ENCODE measurements at places on chromosomes 4 and X.

DNA sequence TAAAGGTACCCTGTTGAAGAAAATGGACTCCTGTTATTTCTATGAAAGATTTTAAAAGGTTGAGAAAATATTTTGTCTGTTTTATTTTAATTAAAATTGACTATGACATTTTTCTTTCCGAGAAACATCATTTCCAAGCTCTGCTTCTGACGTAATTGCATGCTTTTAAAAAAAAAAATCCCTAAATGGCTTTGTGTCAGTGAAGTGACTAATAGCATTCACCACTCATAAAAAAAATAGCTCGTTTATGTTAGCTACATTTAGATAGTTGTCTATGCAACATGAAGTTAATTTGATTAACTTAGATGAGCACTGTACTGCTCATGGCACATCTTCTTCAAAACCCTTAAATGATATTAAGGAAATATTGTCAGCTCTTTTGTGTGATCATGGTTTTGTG lies 105.1 kb upstream of the KLHL13 start:
- no peak for DNase-seq

GRCh38 chrX:137034508-137034872 lies 695 bp upstream of the GPR101 start:
- no peak for DNase-seq

- DNase-seq, result no peak
Measured at GRCh38 chr4:121977251-121978171, 25.7 kb upstream of the TRPC3 start.

DNA sequence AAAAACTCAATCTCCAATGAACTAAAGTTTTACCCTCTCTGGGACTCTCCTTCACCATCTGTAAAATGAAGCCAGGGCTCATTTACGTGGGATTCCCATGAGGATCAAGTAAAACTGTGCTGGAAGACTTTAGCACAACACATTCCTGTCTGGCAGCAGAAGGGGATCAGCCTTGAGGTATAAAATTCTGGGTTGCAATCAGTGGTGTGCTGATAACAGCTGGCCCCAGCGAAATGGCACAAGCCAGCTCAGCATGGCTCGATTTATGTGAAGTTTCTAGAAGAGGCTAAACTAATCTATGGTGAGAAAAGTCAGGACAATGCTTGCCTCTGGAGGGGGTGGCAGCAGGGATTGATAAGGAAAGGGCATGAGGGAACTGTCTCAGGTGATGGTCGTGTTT lies 28.4 kb downstream of the ZNF630 start:
- no peak for DNase-seq

- DNase-seq, result no peak
Measured at GRCh38 chrX:122703762-122704161, 480.3 kb upstream of the GRIA3 start.

DNA sequence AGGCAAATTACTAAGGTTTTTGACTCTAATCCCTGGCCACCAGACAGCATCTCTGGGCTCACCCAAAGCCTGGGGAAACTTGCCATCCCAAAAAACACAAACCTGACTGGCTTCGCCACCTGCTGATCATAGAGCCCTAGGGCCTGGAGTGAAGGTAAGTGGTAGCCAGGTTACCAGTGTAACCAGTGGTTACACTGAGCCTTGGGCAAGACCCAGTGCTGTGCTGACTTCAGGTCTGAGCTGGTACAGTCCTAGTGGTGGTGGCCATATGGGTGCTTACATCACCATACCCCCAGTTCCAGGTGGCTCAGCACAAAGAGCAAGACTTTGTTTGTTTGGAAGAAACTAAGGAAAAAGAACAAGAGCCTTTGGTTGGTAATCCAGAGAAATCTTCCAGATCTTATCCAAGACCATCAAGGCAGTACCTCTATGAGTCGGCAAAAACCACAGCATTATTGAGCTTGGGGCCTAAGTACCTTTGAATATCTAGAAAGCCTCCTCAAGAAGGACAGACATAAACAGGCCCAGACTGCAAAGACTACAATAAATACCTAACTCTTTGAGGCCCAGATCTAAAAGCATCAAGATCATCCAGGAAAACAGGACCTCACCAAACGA lies 13.7 kb downstream of the MED14 start:
- DNase-seq, result no peak

- no peak for DNase-seq
Measured at GRCh38 chr4:150082241-150082640, 4.0 kb downstream of the DCLK2 start.

DNA sequence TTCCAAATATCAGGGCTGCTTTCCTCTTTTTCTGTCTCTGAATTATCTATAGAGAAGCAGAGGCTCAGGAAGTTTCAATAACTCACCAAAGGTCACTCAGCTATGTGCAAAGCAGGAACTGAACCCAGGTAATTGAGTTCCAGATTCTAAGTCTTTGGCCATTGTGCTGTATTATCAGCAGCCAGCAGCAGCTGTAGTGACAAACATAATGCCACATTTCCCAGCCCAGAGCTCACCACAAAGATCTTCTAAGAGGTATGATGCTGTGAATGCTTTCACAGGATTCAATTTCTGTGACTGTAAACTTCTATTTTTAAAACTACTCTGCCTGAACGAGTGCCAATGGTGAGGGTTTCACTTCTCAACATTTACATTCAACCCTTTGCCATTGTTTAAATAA lies 56.4 kb downstream of the SPOCK3 start:
- no peak for DNase-seq

DNA sequence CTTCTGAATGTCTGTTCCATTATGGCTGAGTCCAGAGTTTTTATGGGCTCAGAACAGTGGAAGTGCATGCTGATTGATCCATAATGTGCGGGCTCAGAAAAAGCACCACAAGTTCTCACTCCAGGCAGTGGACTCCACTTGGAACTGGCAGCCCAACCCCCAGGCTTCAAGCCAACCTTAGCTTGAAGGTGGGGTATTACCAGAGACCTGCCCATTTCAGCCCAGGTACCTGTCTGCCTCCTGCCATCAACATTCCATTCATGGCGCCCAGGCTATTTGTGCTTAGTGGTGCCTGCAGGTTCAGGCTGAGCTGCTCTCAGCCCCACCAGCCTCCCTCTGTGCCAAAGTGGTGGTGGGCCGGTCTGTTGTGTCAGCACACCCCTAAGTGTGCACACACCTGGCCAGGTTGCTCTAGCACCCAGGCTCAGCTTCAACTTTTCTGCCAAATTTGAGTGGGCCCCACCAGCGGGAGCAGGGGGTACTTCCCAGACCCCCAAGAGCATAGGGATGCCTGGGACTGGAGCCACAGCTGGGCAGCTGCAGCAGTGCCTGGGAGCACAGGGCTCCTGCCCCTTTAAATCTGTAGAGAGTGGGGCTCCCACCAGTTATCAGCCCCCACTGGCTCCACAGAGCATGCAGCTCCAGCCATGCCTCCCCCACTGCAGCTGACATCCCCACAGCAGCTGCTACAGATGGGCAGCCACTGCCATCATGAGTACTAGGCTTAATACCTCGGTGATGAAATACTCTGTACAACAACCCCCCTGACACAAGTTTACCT lies 1025.3 kb downstream of the PCDH19 start:
- DNase-seq, result no peak

GRCh38 chr4:98515470-98515809 lies 143.0 kb downstream of the TSPAN5 start:
- DNase-seq, result no peak

DNA sequence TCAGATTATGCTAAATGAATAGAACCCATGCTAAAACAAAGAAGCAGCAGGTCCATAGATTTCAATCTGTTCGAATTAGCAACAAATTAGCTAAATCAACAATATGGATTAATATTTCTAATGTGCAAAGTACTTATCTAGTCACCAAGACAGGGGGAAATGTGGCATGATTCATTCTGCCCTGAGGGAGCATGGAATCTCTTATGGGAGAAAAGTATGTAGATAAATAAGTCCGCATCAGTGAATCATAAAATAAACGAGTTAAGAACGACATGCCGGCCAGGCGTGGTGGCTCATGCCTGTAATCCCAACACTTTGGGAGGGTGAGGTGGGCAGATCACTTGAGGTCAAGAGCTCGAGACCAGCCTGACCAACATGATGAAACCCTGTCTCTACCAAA lies 102.1 kb downstream of the ANOS1 start:
- no peak for DNase-seq

DNA sequence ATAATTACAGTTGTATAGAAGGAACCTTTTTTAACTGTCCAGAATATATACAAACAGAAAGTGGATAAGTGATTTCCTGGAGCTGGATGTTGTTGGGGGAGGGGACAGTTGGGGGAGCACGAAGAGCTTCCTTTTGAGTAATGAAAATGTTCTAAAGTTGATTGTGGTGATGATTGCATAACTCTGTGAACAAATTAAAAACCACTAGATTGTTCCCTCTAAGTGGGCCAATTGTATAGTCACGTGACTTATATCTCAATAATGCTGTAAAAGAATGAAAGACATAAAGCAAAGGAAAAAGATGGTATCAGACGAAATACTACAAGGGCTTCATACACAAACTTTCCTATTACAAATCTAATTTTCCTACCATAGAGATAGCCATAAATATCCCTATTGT lies 2.7 kb downstream of the CT55 start:
- DNase-seq, result no peak

- DNase-seq, result no peak
Measured at GRCh38 chr4:88166608-88167007, 8.2 kb upstream of the ABCG2 start.

- no peak for DNase-seq
Measured at GRCh38 chr4:47567511-47567910, 82.4 kb downstream of the ATP10D start.

- DNase-seq, result no peak
Measured at GRCh38 chrX:53438174-53438831, 4.1 kb upstream of the HSD17B10 start.

DNA sequence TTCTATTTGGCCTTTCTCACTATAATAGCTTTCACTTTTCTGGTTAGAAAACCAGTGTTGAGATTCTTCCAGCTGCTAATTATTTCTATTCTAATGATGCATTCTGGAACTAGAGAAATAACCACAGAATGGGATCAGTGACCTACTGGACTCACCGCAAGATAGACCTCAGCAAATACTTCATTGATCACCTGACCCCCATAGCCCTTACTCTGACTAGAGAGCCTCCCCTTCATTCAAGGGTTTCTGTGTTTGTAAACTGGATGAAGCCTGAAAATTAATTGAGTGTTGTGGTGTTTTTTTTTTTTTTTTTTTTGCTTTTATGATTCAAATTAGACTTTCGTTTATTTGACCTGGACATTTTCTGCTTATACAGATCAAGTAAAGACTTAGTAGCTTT lies 97.0 kb downstream of the NBDY start:
- DNase-seq, result no peak

GRCh38 chrX:41384051-41384705 lies 50.2 kb downstream of the DDX3X start:
- peak; percentile 87 for DNase-seq

GRCh38 chr4:62293551-62293950 lies 1093.4 kb downstream of the ADGRL3 start:
- no peak for DNase-seq

All from inflammatory macrophage (primary cell).